ENCODE measurements at places on chromosomes 4 and X. TPM values are rescaled to one million over a fixed set of nuclear protein-coding genes. Genes with fewer than 3 reads are reported as not detected.

DNA sequence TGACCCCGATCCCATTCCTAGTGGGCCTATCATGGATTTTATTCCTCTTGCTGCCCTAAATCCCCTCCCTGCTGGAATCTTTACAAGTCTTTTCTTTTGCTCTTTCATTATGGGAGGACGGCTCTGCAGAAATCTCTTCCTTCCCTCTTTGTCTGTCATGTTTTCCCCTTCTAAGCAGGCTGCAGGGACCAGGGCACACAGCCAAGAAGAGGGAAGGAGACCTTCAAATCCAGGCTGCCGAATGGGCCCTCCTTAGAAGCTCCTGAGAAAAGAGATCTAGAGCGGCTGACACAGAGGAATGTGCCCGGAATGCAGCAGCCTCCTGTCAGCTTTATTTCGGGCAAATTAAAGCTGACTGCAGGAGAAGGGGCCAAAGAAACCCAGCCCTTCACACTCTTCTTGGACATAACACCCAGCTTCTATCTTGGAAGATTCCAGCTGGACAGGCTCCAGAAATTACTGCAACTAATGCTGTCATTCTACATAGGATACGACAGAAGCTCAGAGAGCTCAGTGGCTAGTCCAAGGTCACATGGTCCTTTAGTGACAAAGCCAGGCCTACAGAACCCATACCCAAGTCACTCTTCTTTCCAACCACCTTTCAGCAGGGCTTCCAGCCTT lies 187.8 kb upstream of the NHS start:
- no peak for DNase-seq

GRCh38 chrX:97372001-97372766 lies 488.5 kb downstream of the RPA4 start:
- DNase-seq = no peak

DNA sequence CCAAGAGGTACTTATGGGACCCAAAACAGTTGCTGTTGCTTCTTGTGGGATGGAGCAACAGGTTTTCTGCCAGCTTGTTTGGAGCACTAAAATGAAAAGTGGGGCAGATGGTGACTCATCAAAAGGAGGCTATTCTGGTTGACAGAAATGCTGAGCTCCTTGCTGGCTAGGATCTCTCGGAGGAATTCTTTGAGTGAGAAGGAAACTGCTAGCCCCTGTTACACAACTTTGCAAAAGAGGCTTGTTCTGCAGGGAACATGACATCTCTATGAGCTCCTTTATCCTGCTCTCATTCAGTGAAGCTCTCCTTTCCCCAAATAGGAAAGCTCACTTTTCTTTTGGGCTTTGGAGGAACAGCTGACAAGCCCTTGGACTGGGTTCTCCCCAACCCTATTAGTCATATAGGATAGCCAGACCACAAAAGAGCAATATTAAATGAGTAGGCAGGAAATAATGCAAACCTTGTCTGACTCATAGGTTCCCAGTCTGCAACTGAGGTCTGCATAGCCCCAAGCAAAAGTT lies 108.3 kb downstream of the CDS1 start:
- DNase-seq = no peak

EGF gene
- not detected for total RNA-seq
